Nephron progenitor cell (in vitro differentiated cells): ENCODE measurements at places on chromosomes 12 and 14.

DNA sequence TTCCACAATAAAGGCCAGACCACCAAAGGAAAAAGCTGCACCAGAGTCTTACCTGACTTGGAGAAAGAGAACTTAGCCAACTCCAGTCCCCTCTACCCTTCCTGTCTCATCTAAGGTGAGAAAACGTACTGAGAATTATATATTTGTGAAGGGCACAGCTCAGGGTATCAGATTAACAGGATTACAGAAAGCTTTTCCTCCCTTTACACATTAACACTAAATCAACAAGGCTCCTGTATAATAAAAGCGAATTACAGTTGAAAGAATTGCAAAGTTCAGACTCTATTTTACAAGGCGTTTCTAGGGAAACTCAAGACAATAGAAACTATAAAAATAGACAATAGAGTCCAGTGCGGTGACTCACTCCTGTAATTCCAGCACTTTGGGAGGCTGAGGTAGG, 82.7 kb upstream of the RPL10L start:
- H3K4me1 ChIP-seq = no peaks in the 10 kb centered on the region
- no peaks in the 10 kb centered on the region for H3K36me3 ChIP-seq
- H3K27ac ChIP-seq = no peak overlapping the region

DNA sequence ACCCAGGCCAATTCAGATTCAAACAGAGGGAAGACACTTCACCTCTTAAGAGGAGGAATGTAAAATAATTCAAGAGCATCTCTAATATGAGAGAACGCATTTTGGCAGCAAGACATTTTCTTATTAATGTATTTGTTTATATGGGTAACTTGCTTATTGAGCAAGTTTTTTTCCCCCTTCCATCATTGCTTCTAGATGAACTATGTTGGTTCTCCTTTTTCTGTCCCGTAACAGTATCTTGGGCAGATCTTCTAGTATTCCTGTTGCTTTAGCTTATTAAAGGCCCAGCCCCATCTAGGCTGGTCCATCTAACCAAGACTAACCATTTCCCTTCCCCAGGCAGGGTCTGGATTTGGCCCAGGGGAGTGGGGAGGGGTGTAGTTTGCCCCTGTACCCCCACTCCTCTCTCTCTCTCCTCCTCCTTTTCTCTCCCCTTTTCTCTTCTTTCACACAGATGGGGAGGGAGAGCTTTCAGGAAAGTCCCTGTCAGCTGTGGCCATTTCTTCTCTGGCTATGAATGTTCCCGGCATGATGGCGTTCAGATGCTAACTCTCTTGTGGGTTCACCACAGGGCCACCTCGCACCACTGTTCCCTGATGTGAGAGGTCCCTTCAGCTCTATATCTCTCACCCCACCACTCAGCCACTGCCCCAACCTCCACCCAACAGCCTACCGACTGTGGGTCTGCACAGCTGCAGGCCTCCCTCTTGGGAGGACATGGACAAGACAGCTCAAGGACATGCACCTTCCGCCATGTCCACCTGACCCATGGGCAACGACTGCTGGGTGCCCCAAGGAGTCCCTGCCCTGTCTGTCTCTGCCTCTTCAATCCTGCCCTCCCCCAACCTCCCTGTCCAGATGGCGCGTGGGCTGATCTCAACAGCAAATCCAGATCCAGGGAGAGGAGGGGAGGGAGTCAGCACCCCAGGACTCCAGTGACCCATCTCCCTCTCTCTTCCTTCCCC, 15.8 kb upstream of the RPS6KL1 start:
- no peak overlapping the region for H3K4me3 ChIP-seq
- H3K27me3 ChIP-seq = peaks cover 3% of the 10 kb centered on the region
- no peak for DNase-seq
- peaks cover 59% of the 10 kb centered on the region for H3K4me1 ChIP-seq
- no peaks in the 10 kb centered on the region for H3K36me3 ChIP-seq

DNA sequence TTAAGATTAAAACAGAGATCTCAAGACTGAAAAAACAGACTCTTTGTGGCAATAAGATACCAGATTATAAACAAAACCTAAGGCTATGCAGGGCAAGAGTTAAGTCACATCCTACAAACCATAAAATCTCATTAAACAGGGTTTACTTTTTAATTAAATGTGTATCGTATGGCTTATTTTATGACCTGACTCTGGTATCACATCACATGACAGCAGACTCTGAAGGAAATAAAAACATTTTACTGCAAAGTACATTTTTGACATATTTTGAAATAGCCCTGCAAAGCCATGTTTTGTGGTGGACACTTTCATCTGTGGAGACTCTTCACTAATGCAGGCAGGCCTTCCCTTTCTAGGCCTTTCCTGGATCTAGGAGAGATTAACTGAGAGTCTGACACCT, 327.6 kb upstream of the CLEC14A start:
- no peak for DNase-seq
- no peak overlapping the region for H3K4me3 ChIP-seq
- no peaks in the 10 kb centered on the region for H3K4me1 ChIP-seq
- no peak overlapping the region for H3K27ac ChIP-seq

GRCh38 chr12:105083551-105084105, 630 bp downstream of the ALDH1L2 start:
- peak; percentile 22 for DNase-seq
- H3K27me3 ChIP-seq = peaks cover 13% of the 10 kb centered on the region
- peaks cover 8% of the 10 kb centered on the region for H3K36me3 ChIP-seq
- peaks cover 13% of the 10 kb centered on the region for H3K4me1 ChIP-seq
- H3K4me3 ChIP-seq = peak overlapping the region; percentile 87
- H3K27ac ChIP-seq = no peak overlapping the region

GRCh38 chr12:18716236-18716635, 21.6 kb downstream of the PLCZ1 start:
- DNase-seq = no peak
- H3K4me3 ChIP-seq = no peak overlapping the region
- H3K27me3 ChIP-seq = peaks cover 7% of the 10 kb centered on the region
- no peaks in the 10 kb centered on the region for H3K4me1 ChIP-seq
- no peaks in the 10 kb centered on the region for H3K36me3 ChIP-seq
